ENCODE measurements at places on chromosomes 3 and 15.
A peak's percentile ranks its signal among the peaks of the same experiment; 100 is the strongest.

GRCh38 chr3:27326629-27327545 lies 42.3 kb downstream of the NEK10 start:
- DNase-seq, result no peak

DNA sequence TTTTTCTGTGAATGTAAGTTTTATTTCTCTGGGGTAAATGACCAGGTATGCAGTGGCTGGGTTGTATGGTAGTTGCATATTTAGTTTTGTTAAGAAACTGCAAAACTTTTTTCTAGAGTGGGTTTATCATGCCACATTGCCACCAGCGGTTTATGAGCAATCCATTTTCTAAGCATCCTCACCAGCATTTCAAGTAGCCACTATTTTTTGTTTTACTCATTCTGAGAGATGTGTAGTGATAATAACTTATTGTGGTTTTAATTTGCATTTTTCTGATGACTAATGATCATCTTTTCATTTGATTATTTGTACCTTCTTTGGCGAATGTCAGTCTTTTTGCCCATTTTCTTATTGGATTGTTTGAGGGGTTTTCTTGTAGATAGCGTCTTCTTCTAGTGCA lies 56.2 kb downstream of the SPRED1 start:
- DNase-seq, result no peak

- no peak for DNase-seq
Measured at GRCh38 chr3:12825156-12825555, 16.2 kb downstream of the RPL32 start.

DNA sequence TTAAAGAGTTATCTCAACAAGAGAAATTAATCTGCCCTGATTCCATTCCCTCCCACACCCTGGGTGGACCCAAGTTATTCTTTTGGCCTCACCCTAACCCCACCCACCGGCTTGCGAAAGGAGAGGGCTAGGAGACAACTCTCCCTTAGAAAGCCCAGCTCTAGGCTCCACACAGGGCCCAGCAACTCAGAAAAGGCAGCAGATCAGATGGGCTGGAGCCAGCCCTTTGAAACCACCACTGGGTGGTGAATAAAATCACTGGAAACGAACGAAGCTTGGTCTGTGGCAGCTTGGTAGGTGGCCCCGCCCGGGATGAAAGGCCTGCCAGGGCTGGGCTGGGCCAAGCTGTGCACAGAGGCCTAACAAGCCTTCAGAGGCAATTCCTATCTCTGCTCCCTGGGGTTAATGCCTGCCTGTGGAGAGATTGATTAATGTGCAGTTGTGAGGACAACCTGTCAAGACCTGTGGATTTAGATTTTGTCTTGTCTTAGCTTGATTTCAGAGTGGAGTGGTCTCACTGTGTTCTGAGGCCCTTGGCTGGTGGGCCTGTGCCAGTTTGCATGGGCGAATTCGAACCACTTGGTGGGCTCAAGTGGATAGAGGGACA lies 38.8 kb downstream of the BHLHE40 start:
- no peak for DNase-seq

GRCh38 chr3:126488185-126488584 lies 12.5 kb upstream of the ZXDC start:
- DNase-seq, result no peak

DNA sequence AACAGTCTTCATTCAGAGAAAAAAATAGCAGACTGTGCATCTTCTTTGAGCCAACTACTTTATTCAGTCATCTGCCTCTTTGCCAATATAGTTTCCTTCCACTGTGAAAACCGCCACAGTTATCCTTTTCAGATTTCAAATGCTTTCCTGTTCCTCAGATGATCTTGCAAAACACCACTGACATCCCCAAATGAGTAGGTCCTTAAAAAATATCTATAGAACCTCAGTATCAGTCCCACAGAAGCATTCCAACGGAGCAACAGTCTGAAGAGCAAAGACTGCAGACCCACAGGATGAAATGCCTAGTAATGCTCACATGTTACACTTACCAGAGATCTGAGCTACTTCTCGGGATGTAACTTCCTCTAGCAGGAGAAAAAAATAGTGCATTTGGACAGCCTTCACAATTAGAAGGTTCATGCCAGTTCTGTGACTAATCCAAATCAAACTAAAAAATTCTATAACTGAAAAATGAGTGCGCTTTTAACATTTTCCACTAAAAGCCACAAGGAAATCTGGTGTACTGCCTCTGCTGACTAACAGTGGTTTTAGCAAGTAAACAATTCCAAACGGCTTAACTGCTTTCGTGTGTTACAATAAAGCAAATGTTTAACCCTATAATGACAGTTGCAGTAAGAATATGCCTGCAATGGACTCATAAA lies at the start of gene ANKRD28:
ANKRD28 (minus strand) TSS at position 338 of the 662 bp plus-strand sequence. CDS start 1,458 bp downstream, outside the sequence.
- no peak for DNase-seq

DNA sequence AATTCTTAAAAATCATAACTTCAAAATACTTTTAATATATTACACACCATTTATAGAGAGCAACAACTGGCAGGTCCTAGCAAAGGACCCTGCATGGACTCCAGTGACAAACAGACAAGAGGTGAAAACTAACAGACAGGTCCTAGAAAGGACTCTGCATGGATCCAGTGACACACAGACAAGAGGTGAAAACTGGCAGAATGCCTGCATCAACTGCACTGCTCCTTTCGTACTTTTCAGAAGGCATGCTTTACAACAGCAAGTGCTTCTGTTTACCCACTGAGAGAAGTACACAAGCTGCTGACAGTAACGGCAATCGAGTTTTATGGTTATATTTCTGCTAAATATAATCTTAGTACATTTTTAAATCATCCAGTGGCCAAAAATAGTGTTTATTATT lies 24.3 kb upstream of the GP5 start:
- DNase-seq, result no peak

GRCh38 chr3:64022451-64023186 lies 675 bp downstream of the PSMD6 start:
- DNase-seq, result no peak

- DNase-seq, result no peak
Measured at GRCh38 chr3:47476330-47476626, 537 bp upstream of the SCAP start.

DNA sequence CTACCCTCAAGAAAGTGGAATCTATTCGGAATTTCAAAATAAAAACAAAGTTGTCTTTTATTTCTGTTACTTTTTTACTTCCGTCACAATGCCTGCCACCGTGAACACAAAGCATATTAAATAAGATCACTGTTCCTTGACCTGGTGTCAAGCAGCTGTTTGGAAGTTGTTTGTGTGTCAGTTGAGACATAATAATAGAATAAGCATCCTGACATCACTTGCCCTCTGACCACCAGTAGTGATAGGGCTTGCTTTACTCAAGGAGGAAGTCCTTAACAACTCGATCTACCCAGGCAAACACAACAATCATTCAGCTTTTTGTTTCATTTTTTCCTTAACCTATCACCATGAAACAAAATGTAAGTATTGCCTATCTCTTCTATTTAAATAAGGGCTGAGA lies 454.4 kb upstream of the RASGRP1 start:
- DNase-seq, result no peak

- no peak for DNase-seq
Measured at GRCh38 chr3:68972358-68972979, 40.1 kb upstream of the TAFA4 start.

DNA sequence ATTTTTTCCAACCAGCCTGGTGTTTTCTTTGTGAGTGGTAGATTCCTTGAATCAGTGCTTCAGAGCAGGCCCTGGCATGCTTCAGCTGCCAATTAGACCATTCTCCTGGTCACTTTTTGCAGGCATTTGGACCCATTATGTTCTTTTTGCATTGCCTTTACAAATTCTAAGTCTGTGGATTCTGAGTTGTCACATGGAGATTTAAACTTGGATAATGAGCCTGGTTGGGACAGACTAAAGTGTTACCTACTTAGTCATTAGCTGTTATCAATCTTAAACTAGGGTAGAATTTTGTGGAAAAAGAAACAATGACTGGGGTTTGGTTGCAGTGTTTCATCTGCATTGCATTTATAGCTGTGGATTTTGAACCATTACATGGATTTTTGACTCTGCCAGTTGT lies 40.6 kb downstream of the ARHGEF26 start:
- no peak for DNase-seq

- no peak for DNase-seq
Measured at GRCh38 chr3:31754575-31755278, 222.0 kb downstream of the STT3B start.

DNA sequence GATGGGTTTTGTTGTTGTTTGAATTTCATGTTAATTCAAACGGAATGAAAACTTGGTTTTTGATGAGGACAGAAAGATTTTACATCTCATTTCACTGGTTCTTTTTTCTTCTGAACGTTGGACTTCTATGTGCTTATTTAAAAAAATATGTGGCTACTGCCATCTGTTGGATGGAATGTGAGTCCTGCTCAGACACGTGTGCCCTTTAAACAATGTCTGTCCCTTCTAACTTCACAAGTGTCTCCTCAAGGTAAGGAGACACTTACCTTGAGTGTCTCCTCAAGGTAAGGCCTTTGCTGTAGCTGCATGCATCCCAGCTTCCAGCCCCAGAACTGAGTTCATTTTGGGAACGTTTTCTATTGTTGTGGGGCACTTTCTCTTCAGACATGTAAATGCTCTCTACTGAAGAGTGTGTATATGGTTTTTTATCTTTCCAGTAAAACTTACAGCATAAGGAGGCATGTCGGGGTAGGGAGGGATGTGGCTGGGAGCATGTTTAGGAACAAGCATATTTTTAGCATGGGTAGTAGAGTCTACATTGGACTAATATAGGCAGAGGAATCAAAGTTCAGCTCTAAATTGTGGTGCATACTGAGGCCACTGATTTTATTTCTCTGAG lies 63.1 kb upstream of the UBE3A start:
- DNase-seq, result no peak

- no peak for DNase-seq
Measured at GRCh38 chr3:73479325-73479724, 145.4 kb downstream of the PDZRN3 start.

DNA sequence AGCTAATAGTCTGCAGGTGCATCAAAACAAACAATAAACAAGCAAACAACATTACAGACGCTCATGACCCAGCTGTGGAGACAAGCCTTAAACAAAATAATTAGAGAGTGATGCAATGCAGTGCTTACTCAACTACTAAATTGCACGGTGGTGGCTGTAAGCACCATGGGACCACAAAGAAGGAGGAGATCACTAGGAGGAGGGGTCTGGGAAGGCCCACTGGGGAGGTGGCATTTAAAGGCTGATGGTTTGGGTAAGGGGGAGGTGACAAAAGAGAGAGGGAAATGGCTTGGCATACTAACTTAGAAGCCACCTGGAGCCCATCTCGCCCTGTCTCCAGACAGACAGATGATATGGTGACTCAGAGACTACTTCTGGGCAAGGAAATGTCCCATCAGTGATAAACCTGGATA lies 516.7 kb downstream of the FOXP1 start:
- peak; percentile 41 for DNase-seq

DNA sequence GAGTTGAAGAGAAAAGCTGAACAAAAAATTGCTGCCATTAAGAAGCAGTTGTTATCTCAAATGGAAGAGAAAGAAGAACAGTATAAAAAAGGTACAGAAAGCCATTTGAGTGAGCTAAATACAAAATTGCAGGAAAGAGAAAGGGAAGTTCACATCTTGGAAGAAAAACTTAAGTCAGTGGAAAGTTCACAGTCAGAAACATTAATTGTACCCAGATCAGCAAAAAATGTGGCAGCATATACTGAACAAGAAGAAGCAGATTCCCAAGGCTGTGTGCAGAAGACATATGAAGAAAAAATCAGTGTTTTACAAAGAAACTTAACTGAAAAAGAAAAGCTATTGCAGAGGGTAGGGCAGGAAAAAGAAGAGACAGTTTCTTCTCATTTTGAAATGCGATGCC lies 152.4 kb upstream of the LRRFIP2 start:
- no peak for DNase-seq

DNA sequence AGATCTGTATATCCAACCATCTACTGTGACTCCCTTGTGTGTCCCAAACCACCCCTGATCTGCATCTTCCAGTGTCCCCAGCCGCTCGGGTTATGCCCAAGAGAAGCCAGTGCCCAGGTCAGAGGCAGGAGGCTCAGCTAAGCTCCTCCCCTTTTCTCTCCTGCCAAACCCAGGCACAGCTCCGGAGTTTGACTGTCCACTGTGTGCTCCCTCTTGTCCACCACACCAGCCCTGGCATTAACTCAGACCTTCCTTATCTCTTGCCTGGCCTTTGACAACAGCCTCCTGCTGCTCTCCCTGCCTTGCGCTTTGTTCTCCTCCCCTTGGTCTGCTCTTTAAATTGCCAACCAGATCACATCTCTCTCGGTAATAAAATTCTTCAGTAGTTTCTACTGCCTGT lies 39.3 kb downstream of the DGKG start:
- no peak for DNase-seq

- DNase-seq, result no peak
Measured at GRCh38 chr3:108289159-108289558, 7.2 kb upstream of the HHLA2 start.

- no peak for DNase-seq
Measured at GRCh38 chr3:170961616-170962400, 53.4 kb upstream of the EIF5A2 start.

GRCh38 chr3:64730681-64731080 lies 42.9 kb upstream of the ADAMTS9 start:
- no peak for DNase-seq

DNA sequence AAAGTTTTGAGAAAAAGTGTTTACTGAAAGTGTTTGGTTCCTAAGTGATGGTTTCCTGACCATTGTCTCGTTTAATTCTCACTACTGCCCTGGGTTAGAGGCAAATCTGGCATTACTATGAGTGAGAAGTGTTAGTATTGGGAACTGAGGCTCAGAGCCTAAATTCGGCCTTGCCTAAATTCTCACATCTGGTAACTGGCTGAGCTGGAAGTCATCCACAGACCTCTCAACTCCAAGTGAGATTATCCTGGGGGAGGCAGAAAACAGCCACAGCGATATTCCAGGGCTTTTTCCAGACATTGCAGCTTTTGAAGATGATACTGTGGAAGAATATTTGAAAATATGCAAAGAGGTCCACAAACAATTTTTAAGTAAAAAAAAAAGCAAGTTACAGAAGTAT lies 85.1 kb upstream of the TRA2B start:
- DNase-seq, result no peak

DNA sequence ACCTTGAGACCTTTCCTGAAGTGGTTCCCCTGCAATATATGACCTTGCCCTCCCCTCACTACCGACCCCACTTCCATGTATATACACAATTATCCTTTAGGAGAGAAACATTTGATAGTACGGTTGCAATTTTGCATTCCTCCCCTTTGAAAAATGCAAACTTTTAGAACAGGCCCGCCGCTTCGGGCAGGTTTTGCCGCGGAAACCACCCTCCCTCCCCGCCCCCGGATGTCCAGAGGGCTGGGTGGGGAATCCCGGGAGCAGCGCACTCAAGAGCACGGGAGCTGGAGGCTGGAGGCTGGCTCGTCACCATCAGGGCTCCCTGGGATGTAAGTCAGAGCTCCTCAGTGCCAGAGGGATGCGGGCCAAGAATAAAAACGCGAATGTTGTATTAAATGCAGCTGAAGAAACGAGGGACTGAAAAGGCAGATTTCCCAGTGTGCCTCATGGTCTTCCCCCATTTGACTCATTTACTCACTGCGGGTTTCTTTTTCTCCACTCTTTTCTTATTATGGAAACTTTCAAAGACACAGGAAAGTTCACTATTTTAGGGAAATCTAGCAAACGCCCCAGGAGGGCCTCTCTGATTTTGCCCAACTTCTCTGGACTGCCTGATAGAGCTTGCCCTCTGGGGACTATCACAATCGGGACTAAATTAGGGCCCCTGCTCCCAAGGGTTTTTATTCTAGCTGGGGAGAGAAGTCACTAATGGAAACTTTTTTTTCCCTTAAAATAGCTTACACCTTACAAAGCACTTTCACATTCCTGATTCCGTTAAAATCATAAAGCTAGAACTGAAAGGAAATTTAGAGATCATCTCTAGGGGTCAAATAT lies 2.9 kb upstream of the USP3 start:
- peak; percentile 35 for DNase-seq
